ENCODE measurements at places on chromosomes 4 and X.

GRCh38 chr4:17708992-17709762, 72.2 kb downstream of the FAM184B start:
- DNase-seq = no peak
- H3K4me3 ChIP-seq = no peak overlapping the region
- no peak overlapping the region for H3K27ac ChIP-seq
- H3K36me3 ChIP-seq = no peaks in the 10 kb centered on the region

DNA sequence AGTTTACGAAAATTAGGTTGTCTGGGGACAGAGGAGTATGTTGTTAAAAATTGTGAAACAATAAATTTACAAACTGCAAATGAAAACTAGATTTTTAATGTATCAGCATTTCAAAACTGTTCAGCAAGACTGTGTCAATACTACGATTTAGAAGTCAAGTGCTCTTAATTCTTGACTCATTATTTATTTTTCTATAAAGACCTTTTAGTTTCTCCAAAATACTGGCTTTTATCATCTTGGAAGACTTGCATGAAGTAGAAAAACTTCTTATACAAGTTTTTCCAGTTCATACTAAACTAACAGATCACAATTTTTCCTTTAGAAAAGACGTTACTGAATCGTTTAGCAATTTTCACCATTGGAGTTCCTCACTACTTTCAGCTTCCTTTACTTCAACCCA, 231.4 kb downstream of the PPP3CA start:
- H3K4me3 ChIP-seq = no peak overlapping the region
- H3K27me3 ChIP-seq = no peaks in the 10 kb centered on the region
- no peak overlapping the region for H3K27ac ChIP-seq
- H3K4me1 ChIP-seq = no peaks in the 10 kb centered on the region
- no peak for DNase-seq

- DNase-seq = no peak
- H3K27ac ChIP-seq = no peak overlapping the region
- no peaks in the 10 kb centered on the region for H3K36me3 ChIP-seq
- no peak overlapping the region for H3K4me3 ChIP-seq
Observed at GRCh38 chr4:168528131-168528949, 31.5 kb downstream of the PALLD start.

DNA sequence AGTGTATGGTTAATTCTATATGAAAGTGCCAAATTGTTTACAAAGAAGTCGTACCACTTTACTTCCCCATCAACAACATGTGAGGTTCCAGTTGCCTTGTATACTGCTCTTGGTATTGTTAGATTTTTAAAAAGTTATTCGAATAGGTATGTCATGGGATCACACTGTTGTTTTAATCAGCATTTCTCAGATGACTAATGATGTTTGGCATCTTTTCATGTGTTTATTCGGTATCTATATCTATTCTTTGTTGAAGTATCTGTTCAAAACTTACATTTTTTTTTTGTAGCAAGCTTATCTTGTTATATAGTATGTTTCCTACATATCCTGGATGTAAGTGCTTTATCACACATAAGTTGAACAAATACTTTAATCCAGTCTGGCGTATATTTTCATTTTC, 99.4 kb upstream of the MAB21L2 start:
- no peak overlapping the region for H3K27ac ChIP-seq
- H3K27me3 ChIP-seq = no peaks in the 10 kb centered on the region
- no peak for DNase-seq
- H3K4me1 ChIP-seq = no peaks in the 10 kb centered on the region

DNA sequence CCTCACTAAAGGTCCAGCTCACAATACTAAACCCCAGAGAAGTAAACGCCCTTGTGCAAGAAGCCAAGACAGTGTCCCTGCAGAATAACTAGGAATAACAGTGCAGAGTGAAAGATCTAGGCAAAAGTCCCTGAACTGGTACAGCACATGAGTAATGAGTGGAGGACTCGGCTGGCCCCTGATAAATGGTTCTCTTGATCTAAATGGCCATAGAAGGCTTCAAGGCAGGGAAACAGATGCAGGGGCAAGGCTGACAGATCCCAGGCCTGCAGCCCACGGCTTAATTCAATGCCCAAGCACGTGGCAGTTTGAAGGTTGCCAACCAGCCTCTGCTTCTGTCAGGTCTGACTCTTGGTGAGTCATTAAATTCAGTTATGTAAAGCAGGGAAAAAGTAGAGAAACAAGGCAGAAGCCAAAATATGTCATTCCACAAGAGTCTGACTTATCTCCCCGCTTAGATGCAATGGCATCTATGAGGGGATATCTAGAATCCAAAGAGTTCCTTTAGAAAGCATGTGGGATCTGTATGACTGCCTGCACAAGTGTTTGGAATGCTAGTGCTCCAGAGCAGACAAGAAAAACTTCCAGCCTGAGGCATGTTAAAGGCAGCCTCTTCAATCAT, 121.3 kb downstream of the PRDM5 start:
- DNase-seq = no peak
- H3K4me3 ChIP-seq = no peak overlapping the region
- H3K27ac ChIP-seq = no peak overlapping the region
- H3K4me1 ChIP-seq = no peaks in the 10 kb centered on the region
